Dermis lymphatic vessel endothelial cell (primary cell): ENCODE measurements at places on chromosomes 7 and 10. TPM values are rescaled to one million over a fixed set of nuclear protein-coding genes. Genes with fewer than 3 reads are reported as not detected.

The MEPCE gene
- total RNA-seq, result 39.4 and 41.5 TPM in 2 replicates

The AGR3 gene
- not detected in 2 replicates for total RNA-seq

The AKR1C8 gene
- total RNA-seq, result not detected in 2 replicates

The NME8 gene
- total RNA-seq, result not detected in 2 replicates

The IGF2BP3 gene
- 1.7 and 2.1 TPM in 2 replicates for total RNA-seq
